ENCODE measurements at places on chromosomes 3 and 15.

GRCh38 chr3:43892526-43892925 lies 201.8 kb downstream of the ABHD5 start:
- DNase-seq: no peak

GRCh38 chr3:69665026-69665737 lies 74.1 kb upstream of the MITF start:
- DNase-seq: peak; percentile 73

GRCh38 chr3:21174461-21174860 lies 576.5 kb downstream of the ZNF385D start:
- peak; percentile 11 for DNase-seq

DNA sequence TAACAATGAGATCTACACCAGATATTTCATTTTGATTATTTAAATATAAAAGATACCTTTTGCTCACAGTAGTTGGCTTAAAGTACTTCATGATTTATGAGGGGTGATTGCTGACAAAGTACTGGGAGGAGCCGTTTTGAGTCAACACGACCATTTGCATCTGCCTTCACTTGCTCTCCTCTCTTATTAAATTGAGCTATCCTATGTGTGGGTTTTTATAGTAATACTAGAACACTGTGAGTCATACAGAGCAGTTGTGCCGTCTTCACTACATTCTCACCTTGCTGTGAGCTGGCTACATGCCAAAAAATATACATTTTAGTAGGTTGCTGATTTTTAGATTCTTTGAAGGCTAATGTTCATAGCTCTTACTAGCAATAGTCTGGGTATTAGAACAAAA lies 161.2 kb downstream of the ALCAM start:
- DNase-seq: peak; percentile 8

GRCh38 chr3:169472259-169472900 lies 191.1 kb downstream of the MECOM start:
- no peak for DNase-seq

- peak; percentile 49 for DNase-seq
Observed at GRCh38 chr3:119300991-119301391, 6.8 kb downstream of the ARHGAP31 start.

DNA sequence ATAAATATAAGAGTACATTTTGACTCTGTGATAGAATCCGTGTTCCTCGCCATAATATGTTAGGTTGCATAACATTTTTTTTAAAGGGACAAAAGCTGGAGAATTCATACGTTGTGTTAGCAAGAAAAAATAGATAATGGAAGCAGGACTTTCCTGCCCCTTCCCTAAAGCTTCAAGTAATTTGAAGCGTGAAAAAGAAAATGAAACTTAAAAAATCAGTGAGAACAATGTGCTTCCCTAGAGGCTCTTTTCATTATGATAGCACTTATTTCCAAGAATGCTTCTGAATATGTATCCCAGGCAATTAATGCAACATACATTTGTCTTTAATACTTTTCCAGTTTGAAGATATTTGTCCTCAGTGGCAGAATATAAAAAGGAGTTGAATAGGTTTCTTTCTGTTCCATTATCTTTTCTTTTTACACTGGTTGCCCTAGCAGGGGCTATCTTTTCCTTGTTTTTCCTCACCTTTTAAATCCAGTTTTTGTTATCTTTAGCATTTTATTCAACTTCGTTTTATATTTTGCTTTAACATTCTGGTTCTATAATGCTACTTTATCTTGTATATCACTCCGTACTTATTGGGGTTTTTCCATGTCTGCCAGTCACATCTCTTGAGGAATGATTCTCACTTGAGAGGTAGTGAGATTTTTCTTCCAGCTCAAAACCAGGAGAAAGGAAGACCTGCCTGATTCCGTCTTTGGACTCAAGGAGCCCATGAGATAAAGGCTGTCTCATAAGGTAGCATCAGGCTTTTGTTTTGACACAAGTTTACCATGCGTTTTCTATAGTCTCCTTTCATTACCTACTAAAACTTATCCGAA lies 113.8 kb downstream of the MBNL1 start:
- no peak for DNase-seq

DNA sequence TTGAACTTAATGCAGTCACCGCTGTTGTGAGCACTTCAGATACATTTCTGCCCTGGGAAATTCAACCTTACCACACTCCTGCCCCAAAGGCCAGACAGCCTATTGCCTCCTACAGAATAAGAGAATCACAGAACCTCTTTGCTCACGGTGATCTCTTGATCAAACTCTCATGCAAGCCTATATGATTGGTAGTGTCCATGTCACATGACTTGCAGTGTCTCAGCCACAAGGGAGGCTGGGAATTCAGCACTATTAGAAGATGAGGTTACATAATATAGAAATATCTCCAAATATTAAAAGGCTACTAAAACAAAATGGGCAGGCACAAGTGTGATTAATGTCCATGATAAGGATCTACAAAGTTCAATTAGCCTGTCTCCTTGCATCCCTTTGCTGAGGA lies 3.8 kb upstream of the PCOLCE2 start:
- no peak for DNase-seq

DNA sequence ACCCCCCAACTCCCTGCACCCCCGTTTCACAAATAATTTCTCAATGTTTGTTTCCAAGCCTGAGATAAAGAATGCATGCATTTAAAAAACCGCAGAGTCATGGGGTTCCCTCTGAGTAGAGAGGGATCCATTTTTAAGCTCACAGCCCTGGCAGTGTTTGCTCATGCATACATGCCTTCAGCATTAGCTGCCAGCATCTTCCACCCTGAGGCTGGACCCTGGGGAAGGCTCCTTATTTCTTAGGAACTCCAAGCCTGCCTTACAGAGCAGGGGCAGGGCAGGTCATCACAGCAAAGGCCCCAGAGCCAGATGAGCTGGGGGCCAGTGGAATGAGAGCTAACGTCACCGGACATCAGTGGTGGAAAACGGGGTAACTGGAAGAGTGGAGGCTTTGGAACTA lies 31.3 kb downstream of the TLE3 start:
- peak; percentile 54 for DNase-seq

GRCh38 chr3:179304605-179305004 lies 18.2 kb upstream of the ZNF639 start:
- no peak for DNase-seq

DNA sequence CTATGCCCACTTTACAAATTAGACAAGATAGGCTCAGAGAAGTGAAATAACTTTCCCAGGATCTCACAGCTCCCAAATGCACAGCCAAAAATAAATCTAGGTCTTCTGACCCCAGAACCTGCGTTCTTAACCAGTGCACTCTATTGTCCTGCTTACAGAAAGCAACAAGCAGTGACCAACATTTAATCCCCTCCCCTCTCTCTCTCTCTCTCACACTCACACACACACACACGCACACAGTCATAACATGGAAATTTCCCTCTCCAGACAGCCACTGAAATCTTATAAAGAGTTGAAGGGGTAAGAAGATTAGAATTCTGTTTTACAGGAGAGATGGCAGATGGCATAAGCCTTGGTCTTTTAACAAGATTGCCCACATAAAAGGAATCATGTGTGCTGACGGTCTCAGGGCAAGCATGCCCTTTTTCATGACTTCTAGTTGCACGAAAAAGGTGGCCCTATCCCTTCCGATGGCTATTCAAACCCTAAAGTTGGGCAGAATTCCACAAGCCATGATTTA lies 29.4 kb downstream of the EOGT start:
- DNase-seq: no peak

GRCh38 chr15:52805351-52806283 lies 15.5 kb upstream of the ONECUT1 start:
- DNase-seq: no peak

DNA sequence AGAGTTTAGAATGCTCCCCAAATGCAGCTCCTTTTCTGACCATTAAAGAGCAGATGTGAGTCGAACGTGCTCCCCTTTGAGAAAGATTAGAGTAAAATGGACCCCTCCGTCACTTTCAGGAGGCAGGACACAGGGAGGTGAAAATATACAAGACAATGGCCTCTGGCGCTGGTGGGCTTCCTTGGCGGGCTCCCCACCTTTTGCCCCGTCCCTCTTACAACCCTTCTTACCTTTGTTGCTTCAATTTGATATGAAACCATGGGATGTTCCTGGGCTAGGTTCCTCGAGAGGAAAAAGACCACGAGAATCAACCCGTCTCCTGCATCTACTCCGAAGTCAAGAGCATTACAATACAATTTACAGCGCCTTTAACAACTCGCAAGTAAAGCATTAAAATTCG lies 214.2 kb downstream of the MEIS2 start:
- DNase-seq: no peak

- peak; percentile 81 for DNase-seq
Observed at GRCh38 chr15:39770748-39771689, 11.6 kb downstream of the FSIP1 start.

GRCh38 chr3:45553469-45553974 lies 41.0 kb upstream of the LIMD1 start:
- peak; percentile 42 for DNase-seq

DNA sequence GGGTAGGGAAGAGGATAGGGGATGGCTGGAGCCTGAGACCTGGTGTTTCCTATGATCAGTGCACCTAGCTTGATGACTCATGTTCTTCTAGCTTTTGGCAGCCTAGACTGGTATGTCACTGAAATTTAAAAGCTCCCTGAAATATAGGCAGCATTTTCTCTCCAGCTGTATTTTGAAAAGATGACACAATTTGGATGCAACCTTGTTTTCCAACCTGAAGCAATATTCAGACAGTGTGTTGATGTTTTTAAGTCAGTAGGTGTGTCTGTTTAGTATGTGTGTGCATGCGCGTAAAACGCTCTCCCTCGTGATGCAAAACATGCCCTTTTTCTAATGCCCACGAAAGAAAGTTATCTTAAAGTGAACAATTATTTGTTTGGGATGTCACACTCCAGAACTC lies 58.5 kb downstream of the RPL22L1 start:
- no peak for DNase-seq

GRCh38 chr3:188756241-188756640 lies 415.5 kb upstream of the TPRG1 start:
- DNase-seq: no peak

DNA sequence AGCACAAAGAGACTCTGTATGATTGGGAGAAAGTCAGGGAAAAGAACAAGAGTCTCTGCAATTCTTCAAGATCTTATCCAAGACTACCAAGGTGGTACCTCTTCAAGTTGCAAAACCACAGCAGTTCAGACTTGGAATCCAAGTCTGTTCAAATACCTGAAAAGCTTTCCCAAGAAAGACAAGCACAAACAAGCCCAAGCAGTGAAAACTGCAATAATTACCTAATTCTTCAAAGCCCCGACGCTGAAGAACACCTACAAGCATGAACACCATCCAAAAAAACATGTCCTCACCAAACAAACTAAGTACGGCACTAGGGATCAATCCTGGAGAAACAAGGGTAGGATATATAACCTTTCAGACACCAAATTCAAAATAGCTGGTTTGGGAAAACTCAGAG lies 299.3 kb upstream of the ALCAM start:
- DNase-seq: no peak

GRCh38 chr15:90545095-90545494 lies 15.4 kb downstream of the CRTC3 start:
- DNase-seq: peak; percentile 42

GRCh38 chr3:133443649-133444422 lies 44.0 kb downstream of the BFSP2 start:
- peak; percentile 39 for DNase-seq

DNA sequence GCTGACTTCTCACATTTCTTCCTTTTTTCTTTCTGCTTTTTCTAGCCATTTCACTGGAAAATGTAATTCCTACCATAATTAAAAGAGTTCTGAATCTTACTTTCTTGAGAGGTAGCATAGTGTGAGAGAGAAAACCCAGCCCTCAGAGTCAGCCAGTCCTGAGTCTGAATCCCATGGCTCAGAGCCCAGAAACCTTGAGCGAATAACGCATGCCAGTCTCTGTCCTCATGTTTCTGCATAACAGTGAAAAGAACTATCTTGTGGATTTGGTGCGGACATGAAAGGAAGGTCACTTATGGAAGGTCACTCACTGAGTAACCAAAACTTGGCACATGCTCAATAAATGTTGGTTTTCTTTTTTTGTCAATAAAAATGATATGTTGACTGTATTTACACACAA lies 29.3 kb upstream of the SLCO3A1 start:
- DNase-seq: no peak

DNA sequence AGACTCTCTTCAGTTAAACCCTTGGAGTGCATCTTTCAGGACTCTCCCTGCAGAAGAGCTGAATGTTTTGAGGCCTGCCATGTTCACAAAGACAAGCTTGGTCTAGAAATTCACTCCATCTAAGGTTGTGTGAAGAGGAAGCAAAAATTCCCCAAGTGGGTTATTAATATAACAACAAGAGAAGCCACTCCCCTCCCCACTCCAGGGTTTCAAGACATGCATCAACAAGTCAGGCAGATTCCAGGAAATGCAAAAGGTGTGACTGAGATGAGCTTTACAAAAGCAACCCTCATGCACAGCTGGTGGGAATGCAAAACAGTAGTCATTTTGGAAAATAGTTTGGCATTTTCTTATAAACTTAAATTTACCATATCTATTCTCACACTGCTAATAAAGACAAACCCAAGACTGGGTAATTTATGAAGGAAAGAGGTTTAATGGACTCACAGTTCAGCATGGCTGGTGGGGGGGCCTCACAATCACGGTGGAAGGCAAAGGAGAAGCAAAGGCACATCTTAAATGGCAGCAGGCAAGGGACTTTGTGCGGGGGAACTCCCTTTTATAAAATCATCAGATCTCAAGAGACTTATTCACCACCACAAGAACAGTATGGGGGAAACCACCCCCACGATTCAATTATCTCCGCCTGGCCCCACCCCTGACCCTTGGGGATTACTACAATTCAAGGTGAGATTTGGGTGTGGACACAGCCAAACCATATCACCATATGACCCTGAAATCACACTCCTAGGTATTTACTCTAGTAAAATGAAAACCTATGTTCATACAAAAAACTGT lies 31.3 kb downstream of the TARS3 start:
- DNase-seq: peak; percentile 14

GRCh38 chr3:45917146-45917898 lies 25.9 kb upstream of the CXCR6 start:
- no peak for DNase-seq

DNA sequence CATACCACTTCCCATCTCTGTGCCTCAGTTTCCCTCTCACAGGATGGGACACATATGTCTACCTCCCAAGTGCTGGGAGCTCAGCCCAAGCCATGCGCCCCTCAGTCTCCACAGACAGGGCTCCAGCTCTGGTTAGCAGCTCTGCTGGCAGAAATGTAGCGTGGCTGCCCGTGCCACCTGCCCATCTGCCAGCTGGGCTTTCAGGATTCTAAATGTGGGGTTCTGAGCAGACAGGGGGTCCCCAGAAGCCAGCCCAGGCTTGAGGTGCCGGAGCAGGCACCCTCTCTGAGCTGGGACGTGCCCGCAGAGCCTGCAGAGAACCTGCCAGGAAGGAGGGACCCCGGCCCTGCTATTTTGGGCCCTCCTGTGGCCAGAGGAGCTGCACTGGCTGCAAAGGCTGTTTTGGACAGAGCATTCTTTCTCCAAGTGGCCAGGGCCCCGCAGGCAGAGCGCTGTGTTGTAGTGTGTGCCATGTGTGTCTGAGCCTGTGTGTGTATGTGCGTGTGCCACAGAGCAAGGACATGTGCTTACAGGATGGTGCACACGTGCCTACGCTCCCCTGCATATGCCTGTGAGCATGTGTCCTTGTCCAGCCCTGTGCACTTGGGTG lies 31.7 kb downstream of the PSTPIP1 start:
- no peak for DNase-seq

GRCh38 chr3:141255137-141255845 lies 23.7 kb downstream of the PXYLP1 start:
- no peak for DNase-seq

- DNase-seq: peak; percentile 51
Observed at GRCh38 chr3:152365766-152366593, 97.3 kb downstream of the MBNL1 start.
